ENCODE measurements at places on chromosomes 1 and 21. TPM values are rescaled to one million over a fixed set of nuclear protein-coding genes. Genes with fewer than 3 reads are reported as not detected.

DNA sequence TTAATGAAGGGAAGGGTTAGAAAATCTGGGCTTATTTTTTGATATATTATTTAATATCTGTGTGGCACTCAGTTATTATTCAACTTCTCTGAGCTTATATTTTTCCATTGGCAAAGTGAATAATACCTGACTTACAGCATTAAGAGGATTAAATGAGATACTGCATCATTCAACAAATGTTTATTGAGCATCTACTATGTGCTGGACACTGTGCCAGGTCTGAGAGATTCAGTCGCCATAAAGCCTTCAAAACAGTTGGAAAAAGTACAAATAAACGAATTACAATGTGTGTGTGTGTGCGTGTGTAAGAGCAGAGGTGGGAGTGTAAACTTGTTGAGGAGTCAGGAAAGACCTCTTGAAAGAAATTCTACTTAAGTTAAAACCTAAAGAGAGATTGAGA, 87.9 kb upstream of the CD53 start:
- no peak for DNase-seq

DNA sequence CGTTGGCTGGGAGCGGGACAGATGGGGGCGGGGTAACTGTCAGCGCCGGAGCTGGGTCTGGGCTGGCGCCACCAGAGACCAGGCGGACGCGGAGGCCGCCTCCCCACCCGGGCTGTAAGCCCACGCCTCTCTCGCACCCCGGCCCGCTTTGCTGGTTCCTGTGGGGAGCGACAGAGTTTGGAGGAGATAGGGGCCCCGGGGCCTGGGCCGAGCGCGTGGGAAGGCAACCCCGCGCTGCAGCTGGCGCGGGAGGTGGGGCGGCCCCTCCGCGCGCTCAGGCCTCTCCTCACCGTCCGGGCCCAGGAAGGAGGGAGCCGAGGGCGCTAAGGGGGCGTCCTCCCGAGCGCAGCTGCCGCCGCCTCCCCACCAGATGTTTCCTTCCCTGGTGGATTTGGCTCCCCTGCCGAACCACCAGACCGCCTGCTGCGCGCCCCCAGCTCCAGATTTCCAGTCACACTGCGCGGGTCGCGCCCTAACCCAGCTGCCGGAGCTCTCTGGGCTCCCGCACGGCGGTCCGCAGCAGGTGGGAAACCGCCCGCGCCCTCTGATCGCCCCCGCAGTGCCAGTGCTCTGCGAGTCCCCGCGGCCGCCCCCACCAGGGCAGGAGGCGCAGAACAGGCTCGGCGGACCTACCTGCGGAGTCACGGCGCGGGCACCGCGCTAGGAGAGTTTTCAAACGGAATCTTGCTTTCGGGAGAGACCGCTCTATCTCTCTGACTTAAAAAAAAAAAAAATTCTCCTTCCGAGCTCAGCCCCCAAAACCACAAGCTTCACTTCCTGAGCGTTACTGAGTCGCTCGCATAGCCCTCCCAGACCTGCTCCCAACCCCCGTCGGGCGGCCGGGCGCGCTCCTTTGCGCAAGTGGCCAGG, 1.1 kb downstream of the GFI1 start:
- peak; percentile 68 for DNase-seq

DNA sequence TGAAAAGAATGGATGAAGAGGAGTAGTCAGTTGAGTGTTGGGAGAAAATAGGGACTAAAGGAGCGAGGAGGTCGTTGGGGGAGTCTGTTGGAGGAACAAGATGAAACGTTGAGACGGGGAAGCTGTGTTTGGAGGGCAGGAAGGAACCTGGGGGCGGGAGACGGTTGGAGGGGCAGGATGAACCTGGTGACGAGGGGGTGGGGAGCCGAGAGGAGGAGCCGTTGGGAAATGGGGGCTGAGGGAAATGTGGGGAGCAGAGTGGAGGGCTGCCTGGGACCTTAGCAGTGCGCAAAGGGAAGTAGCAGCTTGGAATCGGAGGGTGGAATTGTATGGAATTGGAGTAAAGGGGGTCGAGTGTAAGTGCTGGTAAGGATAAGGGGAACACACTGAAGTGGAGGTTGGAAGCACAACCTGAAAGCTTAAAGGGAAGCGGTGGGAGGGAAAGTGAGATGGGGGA, 630 bp downstream of the MTF2 start:
- DNase-seq = peak; percentile 8

GRCh38 chr21:41993744-41994143, 16.4 kb downstream of the ZBTB21 start:
- DNase-seq = no peak

- no peak for DNase-seq
These were observed 21.1 kb downstream of the USP1 start for GRCh38 chr1:62457955-62458354.

- DNase-seq = no peak
These were observed 1.6 kb upstream of the ZMYM6 start for GRCh38 chr1:35033346-35033745.

DNA sequence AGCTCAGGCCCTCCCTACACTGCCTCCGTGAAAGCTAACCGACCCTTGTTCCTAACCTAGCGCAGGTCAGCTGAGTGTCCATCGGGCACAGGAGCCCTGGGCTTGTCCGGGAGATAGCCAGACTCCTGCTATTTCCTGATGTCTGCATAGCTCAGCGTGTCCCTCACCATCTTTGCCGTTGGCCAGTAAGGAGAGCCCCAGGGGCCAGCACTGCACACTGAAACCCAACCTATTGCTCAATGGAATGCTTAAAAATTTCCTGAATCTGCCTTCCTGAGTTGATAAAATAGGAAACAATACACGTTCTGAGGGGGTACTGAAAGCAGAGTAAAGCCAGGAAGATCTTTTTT, 2.2 kb downstream of the RUNX1 start:
- DNase-seq = no peak

DNA sequence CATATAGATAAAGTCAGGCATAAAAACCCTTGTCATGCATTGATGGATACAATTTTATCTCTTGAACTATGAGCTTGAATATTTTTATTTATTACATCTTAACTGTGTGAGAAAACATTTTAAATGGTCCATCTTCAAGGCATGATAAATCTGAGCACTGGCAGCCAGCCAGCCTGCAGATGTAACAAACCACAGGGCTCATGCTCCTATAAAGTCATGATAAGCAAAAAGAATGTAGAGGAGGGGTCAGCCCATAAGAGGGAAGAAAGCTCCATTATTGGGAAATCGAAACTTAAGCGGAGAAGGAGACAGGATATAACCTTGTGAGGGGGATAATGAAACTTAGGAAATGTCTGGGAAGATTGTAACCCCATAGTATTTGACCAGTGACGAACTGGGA, 839.0 kb downstream of the LRRIQ3 start:
- no peak for DNase-seq

GRCh38 chr21:16086936-16087335, 357.2 kb downstream of the USP25 start:
- no peak for DNase-seq

DNA sequence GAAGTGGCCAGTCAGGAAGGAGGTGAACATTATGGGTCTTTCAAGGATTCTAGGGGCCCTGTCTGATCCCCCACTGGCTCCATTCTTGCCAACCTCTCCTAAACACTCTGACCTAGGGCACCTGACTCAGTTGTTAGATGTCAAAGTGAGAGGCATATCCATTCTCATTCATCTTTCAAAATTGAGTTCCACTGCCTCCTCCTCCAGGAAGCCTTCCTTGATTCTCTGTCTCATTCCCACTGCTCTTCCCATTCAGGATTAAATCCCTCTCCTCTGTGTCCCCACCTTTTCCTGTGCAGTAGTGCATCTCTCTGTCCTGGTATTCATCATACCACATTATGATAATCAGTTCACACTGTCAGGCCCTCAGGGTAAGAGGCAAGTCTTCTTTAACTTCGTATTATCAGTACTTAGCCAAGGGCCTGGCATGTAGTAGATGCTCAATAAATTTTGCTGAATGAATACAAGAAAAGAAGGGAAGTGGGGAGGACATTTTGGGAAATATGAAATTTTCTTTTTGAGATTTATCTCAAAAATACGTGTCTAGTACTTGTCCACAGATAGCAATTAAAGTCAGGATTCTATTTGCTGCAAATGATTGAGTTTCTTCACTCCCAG, 61.8 kb upstream of the ITPKB start:
- DNase-seq = no peak

GRCh38 chr1:106613861-106614260, 442.6 kb upstream of the PRMT6 start:
- DNase-seq = no peak

- peak; percentile 73 for DNase-seq
These were observed 275.5 kb upstream of the FMN2 start for GRCh38 chr1:239816081-239816782.

- no peak for DNase-seq
These were observed 106.9 kb downstream of the DHRS3 start for GRCh38 chr1:12511128-12511484.

- DNase-seq = no peak
These were observed 20.9 kb downstream of the SKI start for GRCh38 chr1:2248854-2249558.

GRCh38 chr1:31782421-31783410, 18.6 kb upstream of the ADGRB2 start:
- DNase-seq = no peak

DNA sequence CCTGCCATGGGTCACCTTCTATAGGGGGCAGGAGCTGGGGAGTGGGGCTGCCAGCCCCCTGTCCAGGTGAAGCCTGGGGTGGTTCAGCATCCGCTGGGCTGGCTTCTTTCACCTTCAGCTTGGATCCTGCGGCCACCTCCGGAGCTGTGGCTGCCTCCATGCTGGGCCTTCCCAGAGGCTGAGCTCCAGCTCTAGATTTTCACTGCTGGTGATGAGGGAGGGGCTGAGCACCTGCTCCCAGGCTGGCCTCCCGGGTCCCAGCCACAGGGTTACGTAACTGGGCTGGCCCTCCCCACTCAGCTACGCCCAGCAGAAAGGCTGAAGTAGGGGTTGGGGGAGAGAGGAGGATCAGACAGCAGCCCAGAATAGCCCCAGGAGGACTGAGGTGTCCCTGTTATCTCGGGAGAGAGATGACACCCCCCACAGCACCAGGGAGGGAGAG, at the start of gene MYBPHL:
MYBPHL (minus strand) TSS at position 180 of the 442 bp plus-strand sequence; CDS start at position 160, 20 bp downstream.
- no peak for DNase-seq

DNA sequence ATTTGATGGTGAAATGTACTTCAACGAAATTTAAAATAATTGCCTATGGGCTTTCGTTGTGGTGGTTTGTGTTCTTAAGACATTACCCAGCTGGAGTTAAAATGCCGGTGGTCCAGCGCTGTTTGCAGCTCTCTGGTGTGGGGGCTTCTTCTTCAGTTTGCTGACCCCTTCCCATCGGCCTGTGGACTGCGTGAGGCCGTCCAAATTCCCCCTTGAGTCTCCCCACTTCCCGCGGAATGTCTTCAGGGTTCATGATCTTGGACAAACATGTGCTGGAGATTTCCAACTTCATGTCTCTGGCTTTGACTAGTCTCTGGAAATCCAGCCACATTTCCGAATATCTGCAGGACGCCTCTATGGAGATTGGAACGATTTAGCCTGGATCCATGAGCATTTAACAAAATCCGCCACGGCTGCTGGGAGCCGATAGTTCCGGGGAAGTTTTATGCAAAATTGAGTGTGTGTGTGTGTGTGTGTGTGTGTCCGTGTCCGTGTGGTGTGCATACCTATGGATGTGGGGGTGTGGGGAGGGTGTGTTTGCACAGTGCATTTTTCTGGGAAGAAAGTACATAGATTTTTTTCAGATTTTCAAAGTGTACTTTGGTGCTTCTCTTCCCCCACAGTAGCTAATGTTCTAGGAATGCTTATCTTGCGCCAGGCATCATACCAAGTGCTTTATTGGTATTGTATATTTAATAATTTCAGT, 117.2 kb downstream of the PCP4 start:
- peak; percentile 31 for DNase-seq

GRCh38 chr1:233509526-233509925, 104.4 kb upstream of the KCNK1 start:
- DNase-seq = no peak

DNA sequence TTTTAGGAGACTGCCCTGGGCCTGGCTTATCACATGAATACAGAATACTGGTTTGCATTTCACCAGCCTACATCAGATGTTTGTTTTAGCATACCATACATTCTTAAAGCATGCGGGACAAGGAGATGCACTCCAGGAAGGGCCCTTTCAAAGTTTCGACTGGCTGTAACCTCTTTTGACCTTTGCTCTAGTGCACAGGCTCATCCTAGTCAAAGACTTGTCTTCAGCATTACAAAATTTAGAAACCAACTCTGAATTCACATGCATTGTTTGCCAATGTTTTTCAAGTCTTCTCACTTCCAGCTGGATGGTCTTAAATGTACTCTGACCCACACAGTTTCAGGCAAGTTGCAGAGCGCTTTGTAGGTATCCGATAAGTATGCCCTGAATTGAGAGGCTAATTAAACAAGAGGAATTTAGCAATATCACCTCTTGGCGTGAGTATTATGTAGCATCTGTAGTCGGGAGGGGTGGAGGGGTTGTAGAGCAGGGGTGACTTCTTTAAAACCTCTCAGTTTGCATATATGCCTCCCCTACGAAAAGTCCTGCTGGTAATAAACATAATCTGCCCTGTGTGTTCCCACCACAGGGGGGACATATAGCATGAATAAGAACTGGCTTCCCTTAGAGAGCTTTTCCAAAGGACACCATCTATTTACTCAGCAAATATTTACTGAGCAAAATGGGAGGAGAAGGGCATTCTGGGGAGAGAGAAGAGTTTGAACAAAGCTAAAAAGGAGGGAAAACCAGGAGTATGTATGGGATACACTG, 24.4 kb upstream of the AHCYL1 start:
- DNase-seq = peak; percentile 89

GRCh38 chr1:173258479-173259264, 51.5 kb upstream of the TNFSF4 start:
- DNase-seq = no peak

- DNase-seq = no peak
These were observed 318.5 kb upstream of the RUNX1 start for GRCh38 chr21:35367553-35367952.

The PANK4 gene
- 27.0 TPM for total RNA-seq

The ZNF697 gene
- total RNA-seq = 3.1 TPM

The PTGS2 gene
- 24.2 TPM for total RNA-seq

The MAP3K7CL gene
- total RNA-seq = 8.2 TPM

The RAB7B gene
- total RNA-seq = not detected

The TOE1 gene
- 19.0 TPM for total RNA-seq

The CRNN gene
- total RNA-seq = not detected

The CASQ1 gene
- total RNA-seq = not detected

The PRAMEF20 gene
- total RNA-seq = not detected

The CD84 gene
- total RNA-seq = not detected

The FAM72C gene
- 0.46 TPM for total RNA-seq

The SMCP gene
- total RNA-seq = not detected

The CSF3R gene
- 1.3 TPM for total RNA-seq

The ACOT11 gene
- 4.0 TPM for total RNA-seq

The WNT4 gene
- 0.79 TPM for total RNA-seq
